Stimulated activated CD4-positive, alpha-beta T cell treated with anti-CD3 and anti-CD28 coated beads, TNF-alpha, amount 100 ng/mL, for 1 hour (primary cell): ENCODE measurements at places on chromosomes 12 and 14.

GRCh38 chr12:4784404-4785054 is 64.3 kb downstream of the GALNT8 start:
- no peak for DNase-seq

DNA sequence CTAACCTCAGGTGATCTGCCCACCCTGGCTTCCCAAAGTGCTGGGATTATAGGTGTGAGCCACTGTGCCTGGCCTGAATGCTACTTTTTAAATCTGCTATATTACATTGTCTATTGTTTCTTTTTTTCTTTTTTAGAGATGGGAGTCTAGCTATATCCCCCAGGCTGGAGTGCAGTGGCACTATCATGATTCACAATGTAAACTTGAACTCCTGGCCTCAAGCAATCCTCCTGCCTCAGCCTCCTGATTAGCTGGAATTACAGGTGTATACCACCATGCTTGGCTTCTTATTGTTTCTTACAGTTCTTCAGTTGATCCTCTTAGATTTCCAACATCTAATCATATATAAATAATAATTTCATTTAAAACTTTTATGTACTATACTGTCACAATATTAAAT is 15.3 kb upstream of the WDR20 start:
- DNase-seq = no peak

DNA sequence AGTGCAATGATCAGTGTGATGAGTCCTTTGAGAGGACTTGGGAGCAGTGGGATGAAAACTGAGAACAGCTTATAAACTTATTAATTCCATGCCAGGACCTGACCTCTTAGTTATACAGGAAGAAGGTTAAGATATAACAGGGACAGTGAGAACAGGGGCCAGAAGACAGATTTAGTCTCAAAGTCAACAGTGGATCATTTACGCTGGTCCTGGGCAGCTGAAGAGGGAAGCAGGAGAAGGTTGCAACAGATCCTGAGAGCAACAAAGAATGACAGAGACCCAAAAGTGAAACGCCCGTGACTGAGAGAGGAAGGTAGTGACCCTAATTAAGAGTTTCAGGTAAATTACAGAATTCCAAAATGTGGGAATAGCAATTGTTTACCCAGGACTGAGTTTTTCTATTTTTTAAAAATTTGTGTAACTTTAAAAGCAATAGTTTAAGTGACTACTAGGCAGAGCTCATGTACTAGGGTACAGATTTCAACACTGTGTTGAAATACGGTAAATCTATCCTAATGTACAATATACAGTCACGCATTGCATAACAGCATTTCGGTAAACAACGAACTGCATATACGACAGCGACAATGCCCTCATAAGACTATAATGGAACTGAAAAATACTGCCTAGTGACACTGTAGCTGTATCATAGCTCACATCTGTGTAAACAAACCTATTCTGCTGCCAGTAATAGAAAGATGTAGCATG is 77.7 kb upstream of the GNPNAT1 start:
- no peak for DNase-seq

DNA sequence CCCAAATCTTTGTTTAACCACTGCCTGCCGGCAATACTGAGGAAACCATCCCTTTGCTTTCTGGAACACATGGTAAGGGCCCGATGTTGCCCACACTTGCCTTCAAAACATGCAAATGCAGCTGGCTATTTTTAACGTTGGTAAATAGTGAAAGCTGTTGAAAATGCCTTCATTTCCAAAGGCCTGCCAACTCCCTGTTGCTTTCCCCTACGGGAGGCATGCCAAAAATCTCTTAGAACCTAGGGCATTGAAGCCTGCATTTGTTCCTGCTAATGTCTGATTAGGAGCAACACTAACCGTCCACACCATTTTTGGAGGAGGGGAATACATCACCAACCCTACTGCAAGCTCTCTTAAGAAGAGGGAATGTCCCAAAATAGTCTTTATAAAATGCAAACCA is 152.6 kb upstream of the NOS1 start:
- DNase-seq = no peak

DNA sequence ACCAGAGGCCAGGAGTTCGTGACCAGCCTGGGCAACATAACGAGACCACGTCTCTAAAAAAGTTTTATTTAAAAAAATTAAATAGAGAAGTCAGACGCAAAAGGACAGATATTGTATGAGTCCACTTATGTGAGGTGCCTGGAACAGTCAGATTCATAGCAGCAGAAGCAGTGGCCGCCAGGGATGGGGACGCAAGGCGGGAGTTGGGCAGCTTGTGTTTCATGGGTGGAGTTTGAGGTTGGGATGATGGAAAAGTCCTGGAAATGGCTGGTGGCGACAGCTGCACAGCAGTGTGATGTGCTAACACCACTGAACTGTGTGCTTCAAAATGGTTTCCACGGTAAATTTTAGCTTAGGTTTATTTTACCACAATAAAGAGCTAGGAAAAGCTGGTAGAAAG is 57.6 kb upstream of the DDX11 start:
- DNase-seq = no peak

DNA sequence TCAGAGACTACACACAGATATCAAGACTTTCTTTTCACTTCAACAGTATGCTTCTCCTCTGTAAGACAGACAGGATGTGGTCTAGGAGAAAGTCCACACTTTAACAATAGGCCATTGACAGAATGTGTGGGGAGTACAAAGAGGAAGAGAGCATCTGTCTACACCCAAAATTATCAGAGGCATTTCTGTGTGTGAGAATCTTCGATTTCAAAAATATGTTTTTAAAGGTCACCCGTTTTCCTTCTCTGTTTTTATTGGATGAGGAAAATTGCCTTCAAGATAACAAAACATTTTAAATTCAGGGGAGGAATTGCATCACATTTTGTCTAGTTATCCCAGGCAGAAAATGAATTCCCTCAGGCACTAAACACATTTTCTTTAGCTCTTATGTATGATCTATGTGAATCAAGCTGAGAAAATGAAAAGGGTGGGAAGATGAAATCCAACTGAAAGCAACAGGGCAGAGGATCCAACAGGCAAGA is 16.4 kb downstream of the NAV3 start:
- DNase-seq = no peak

DNA sequence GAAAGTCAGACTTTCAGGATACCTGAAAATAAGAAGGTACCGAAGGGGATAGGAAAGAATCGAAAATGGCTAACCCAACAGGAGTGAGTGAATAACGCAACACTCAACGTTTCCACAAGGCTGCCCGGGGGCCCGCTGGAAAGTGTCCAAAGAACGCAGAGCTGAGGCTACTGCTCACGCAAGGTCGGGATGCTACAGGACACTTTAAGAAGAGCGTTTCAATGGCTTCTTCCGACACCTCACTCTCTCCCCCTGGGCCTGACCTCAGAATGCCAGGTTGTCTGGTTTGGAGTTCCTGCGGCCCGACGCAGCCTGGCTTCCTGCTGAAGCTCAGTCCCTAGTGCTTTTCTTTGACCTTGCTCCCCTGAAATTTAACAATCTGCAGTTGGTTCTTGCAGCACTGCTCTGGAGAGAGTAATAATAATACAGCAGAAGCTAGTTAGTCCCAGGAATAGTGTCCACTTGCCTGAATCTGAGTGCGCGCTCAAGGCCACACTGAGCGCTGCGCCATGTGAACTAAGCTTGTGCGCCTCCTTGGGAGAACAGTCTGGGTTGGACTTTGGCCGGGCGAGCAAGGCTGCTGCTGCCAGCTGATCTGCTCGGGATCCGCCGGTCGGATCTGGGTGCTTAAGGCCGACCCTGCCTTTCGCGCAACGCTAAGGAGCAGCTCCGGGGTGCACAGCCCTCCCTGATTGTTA is 2.0 kb upstream of the ALX1 start:
- DNase-seq = no peak

- DNase-seq = peak; percentile 21
These were observed 24.9 kb downstream of the DGLUCY start for GRCh38 chr14:91138511-91139359.

DNA sequence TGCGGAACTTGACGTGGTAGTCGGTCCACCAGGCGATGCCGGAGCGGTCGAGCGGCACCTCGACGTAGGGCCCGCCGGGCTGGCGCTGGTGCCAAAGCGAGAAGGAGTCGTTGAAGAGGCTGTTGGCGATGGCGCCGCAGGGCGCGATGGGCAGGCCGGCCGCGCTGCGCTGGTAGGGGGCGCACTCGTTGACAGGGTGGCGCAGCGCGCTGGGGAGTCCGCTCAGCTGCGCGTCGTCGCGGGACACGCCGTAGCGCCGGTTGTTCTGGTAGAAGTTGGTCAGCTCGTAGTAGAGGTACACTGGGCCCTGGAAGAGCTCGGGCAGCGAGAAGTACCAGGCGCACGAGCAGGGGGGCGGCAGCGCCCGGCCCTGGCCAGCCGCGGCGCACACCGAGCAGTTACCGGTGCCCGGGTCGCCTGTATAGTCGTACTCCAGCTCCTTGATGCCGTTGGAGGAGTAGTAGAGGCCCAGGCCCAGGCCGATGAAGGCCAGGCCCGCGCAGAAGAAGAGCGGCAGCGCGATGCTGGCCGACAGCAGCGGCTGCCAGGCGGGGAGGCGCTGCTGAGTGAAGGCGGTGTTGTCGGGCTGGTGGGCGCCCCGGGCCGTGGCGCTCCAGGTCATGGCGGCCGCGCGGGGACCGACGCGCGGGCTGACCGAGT is 482 bp downstream of the TMEM30B start:
- peak; percentile 75 for DNase-seq

GRCh38 chr14:104689109-104689880 is at the start of gene INF2:
INF2 (plus strand) TSS chr14:104689618; CDS start chr14:104701366, 11,748 bp downstream.
- no peak for DNase-seq

DNA sequence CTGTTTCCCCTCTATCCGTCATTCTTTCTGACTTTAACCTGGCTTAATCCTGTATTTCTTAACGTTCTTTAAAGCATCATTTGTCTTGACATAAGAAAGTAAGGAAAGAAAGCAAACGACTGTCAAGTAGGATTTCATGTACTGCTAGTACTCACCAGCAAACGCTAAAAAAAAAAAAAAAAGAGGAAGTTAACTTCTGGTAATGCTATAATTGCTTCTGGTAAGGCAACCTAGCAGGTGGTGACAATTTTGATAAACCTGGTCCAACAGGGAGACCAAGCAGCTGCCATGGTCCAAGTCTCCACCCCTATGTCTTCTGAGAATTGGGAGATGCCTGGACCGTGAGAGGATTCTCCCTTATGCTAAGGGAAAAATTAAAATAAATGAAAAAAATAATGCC is 306.6 kb downstream of the DAD1 start:
- DNase-seq = no peak

DNA sequence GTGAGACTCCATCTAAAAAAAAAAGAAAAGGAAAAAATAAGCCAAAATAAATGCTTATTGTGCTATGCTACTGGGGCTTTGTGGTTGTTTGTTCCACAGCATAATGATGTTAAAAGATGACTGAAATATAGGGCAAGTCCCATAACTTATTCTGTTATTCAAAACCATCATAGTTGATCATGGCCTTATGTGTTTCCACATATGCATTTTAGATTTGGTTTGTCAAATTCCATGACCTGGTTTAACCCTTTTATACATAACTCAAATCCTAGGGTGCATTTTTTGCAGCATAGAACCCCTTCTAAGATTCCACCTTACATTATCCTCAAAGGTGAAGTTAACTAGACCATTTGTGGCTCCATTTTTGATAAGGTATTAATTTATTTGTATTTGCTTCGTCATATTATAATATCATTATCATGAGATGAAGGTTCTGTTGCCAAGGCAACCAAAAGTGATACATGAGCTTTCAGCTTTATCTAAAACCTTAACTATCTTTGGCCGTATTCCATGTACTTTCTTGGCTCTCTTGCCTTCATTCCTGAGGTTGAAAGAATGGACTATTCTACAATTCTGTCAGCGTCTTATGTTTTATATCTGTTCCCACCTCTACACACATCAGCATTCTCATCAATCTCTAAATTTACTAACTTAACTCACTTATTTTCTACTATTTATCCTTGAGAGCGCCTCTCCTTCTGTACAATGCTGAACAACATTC is 138.7 kb upstream of the DYRK2 start:
- DNase-seq = no peak

- no peak for DNase-seq
These were observed 89.0 kb downstream of the SETD3 start for GRCh38 chr14:99391671-99392070.

- no peak for DNase-seq
These were observed 185.6 kb upstream of the C14orf180 start for GRCh38 chr14:104393898-104394381.

GRCh38 chr12:84411031-84411430 is 501.6 kb downstream of the SLC6A15 start:
- no peak for DNase-seq

DNA sequence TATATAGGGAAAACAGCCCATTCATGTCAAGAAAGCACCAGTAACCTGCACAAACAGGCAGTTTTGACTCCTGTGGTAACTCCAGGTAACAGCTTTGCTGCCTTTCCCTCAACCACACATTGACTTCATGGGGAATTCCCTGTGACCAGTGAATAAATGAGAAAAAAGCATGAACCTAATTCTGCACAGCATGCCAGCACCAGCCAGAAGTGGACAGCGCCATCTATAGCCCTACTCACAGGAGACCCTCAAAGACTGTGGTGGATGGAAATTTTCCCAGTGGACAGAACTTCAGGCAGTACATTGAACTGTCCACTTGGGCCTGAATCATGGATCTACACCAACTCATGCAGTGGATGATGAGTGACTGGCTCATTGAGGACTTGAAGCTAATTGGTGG is 152.1 kb downstream of the SLC8A3 start:
- DNase-seq = no peak

- DNase-seq = no peak
These were observed 45.5 kb downstream of the ACSM4 start for GRCh38 chr12:7349418-7349817.

DNA sequence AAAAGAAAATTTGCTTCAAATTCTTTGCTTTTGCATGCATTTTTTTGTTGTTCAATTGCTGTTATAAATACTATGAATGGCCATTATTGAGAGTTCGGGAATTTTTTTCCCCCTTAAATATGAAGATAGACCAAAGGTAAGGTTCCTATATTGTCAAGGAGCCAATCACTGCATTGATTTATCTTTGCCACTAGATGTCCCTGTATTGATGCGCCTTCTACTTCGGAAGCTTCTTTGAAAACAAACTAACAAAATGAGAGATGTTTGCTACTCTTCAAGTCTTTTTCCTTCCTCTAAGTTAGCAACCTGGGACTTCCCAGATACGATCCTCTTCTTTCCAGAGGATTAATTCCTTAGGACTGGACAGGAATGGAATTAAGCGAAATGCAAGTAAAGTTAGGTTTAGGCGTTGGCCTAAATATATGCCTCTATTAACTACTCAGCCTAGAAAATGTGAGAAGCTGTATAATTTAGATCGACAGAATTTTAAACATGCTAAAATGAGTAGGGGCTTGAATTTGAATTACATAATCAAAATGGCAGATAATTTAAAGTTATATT is 318.1 kb downstream of the AEBP2 start:
- no peak for DNase-seq

DNA sequence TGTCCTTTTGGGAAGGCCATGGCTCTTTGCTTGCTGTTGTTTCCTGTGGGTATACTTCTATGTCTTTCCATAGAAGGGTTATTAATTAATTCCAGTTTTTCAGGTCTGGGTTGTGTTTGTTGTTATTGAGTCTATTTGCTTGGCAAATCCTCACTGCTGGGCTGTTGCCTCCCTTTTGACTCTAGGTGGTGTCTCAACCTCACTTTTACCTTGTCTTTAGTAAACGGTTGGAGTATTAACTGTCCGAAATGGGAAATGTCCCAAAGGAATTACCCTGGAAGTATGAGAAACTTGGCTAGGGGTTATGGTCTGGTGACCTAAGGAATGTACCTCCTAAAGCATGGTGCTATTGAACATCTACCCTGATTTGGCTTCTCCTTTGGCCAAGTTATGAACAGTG is 16.7 kb downstream of the PRH1 start:
- no peak for DNase-seq

GRCh38 chr12:93137656-93138612 is 208.8 kb upstream of the EEA1 start:
- no peak for DNase-seq

- no peak for DNase-seq
These were observed 91.3 kb upstream of the CEP83 start for GRCh38 chr12:94550964-94551363.
